ENCODE measurements at places on chromosomes 1 and 21. TPM values are rescaled to one million over a fixed set of nuclear protein-coding genes. Genes with fewer than 3 reads are reported as not detected.

Gene NID1
- 46.9 TPM for total RNA-seq

Gene PEAR1
- not detected for total RNA-seq

Gene OR2T2
- total RNA-seq, result not detected

Gene ITLN2
- not detected for total RNA-seq

Gene GSTM5
- total RNA-seq, result 0.33 TPM

Gene LCE2B
- not detected for total RNA-seq

Gene SRGAP2
- total RNA-seq, result 69.9 TPM

Gene TAS1R1
- not detected for total RNA-seq

Gene RAB13
- total RNA-seq, result 73.4 TPM

All from melanocyte of skin (primary cell).